ENCODE measurements at places on chromosomes 2 and 18.
A peak's percentile ranks its signal among the peaks of the same experiment; 100 is the strongest.

DNA sequence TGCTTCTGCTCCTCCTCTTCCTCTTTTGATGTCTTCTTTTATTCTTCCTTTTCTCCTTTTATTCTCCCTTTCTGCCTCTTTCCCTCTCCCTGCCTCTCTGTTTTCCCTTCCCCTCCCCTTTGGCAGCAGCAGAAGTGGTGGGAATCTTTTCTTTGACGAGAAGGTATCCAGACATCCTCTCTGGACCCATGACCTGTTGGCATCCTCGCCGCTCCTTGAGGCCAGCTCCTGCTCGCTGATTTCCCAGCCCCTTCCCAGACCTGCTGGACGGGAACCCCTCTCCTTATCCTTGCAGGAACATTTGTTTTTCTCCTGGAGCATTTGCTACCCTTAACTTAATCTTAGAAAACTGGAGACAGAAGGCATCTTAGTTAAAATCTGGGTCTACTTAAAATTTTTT lies 130.5 kb downstream of the LPIN1 start:
- no peak for DNase-seq

- DNase-seq, result peak; percentile 84
Measured at GRCh38 chr2:73089270-73090030, 17.9 kb upstream of the SFXN5 start.

GRCh38 chr2:60484133-60484645 lies 69.3 kb downstream of the BCL11A start:
- DNase-seq, result no peak

GRCh38 chr2:232979871-232980461 lies 33.1 kb downstream of the NGEF start:
- peak; percentile 36 for DNase-seq

DNA sequence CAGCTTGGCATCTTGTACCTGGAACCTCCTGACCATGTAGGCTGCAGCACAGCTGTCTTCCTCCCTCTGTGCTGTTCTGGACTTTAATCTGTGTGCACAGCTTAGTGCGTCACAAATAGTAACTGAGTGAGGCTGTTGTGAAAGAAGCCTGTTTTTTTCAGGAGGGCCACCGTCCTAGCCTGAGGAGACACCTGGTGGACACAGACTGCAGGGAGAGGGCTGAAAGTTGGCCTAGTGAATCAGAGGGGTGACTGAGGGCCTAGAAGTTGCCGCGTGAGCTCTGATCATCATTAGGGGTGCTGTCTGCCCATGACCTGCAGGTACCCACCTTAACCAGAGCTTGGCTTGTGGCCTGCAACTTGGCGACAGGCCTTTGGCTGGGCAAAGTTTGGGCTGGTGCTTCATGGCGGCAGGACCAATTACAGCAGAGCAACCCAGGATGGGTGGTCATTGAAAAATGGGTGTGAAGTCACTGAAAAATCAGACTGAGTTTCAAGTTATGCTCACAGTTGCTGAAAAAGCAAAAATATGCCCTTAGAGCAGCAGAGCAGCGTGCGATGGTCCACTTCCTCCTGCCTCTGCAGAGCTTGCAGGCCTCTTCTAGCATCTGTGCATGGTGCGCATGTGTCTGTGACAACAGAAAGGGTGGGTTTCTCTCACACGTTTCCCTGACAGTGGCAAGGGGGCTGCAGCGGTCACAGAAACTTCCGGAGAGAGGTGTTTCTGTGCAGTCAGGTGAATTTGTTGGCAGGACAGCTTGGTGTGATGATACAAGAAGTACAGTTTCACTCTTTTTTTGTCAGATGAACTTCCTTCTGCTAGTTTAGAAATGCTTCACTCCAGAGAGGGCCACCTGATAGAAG lies 9.6 kb downstream of the GDF7 start:
- no peak for DNase-seq

DNA sequence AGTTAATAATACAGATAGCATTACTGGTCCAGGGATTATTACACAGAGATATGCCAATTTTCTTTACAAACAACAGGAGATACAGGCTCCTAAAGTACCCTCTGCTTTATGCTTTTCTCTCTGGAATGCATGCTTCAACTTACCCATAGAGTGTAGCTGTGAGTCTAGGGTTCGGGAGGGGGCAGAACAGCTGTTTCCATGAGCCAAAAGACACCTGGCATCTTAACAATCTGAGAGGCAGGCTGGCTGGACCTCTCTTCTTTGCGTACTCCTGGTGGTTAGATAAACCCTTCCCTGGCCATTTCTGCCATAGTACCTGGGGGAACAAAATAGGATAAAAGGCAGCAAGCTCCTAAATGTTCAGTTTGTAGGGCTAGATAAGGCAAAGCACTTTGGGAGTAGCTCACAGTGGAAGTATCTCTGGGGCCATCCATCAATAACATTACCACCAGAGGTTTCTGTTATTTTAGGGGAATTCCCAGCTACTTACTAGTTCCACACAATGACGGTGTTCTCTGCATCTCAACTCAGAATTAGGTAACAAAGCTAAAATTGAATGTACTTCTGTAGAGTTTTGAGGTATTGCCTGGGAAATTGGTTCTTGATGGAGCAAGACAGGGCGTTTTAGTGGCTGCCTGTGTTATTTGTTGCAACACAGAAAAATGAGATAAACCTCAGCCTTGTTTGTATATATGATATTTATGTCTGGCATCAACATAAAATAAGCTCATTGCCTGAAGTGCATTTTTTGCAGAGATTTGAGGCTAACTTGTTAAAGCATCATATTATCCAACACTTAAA lies 6.2 kb upstream of the CCDC85A start:
- DNase-seq, result no peak

DNA sequence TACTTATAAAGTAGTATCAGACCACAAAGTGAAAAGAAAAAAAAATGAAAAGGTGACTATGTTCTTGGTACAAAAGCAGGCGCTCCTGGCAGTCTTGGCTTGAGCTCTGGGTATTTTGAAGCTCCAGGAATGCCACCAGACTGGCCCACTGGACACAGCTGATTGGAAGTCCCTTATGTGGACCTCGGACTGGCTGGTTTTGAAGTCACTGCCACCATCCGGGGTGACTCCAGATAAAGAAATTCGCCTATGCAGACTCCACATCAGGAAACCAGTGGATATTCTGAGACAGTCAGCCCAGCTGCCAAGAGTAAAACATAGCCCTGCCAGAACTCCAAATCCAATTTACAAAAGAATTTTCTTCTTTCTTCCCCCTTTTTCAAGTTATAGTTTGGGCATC lies 28.0 kb downstream of the ACKR3 start:
- no peak for DNase-seq

DNA sequence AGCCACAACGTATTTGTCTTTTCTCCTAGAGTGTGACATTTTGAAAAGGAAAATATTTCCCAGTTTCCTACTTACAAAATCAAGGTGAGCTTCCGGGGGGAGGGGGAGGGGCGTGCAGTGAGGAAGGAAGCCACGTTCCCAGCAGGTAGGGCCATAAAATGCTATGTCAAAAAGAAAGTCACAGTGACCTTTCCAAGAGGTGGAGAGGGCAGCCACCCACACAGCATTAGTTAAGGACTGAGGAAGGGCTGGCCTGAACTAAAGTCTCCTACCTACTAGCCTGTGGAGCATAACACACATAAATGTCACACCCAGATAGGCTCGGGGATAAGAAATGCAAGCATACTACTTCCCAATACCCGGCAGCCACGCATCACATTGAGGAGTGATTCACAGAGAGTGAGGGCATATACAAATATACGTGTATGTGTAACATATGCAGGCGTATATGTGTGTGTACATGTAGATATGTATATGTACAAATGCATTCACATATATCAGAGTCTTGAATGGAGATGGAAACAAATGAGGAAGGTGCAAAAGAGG lies 191.1 kb downstream of the STK39 start:
- DNase-seq, result no peak

DNA sequence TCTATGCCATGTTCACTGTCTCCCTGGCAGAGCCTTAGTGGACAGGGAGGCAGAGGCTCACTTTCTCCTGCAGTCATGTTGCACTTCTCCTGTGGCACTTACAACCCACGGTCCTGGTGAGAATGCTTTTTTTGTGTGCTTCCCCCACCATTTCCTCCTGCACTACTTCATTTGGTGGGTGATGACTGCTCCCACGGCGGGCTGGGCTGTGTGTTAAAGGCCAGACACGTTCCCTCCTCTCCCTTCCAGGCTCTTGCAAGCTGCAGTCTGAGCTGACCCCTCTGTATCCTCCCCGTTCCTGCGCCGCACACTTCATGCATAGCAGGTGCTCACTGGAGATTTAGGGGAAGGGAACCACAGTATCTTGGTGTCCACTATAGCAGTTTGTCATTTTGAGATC lies 170.5 kb downstream of the CELF4 start:
- no peak for DNase-seq

- no peak for DNase-seq
Measured at GRCh38 chr2:188523919-188524318, 232.2 kb downstream of the GULP1 start.

GRCh38 chr2:210997373-210997772 lies 441.0 kb downstream of the CPS1 start:
- no peak for DNase-seq

GRCh38 chr2:84052913-84053312 lies 406.2 kb downstream of the SUCLG1 start:
- no peak for DNase-seq

- DNase-seq, result no peak
Measured at GRCh38 chr18:46378864-46379207, 274.7 kb downstream of the HAUS1 start.
